Activated naive CD8-positive, alpha-beta T cell treated with anti-CD3 and anti-CD28 coated beads, Interleukin-2, amount 50 U/mL, for 24 hours (primary cell): ENCODE measurements at places on chromosomes 5 and 9.

- DNase-seq: no peak
Observed at GRCh38 chr5:77418601-77419581, 73.2 kb downstream of the WDR41 start.

DNA sequence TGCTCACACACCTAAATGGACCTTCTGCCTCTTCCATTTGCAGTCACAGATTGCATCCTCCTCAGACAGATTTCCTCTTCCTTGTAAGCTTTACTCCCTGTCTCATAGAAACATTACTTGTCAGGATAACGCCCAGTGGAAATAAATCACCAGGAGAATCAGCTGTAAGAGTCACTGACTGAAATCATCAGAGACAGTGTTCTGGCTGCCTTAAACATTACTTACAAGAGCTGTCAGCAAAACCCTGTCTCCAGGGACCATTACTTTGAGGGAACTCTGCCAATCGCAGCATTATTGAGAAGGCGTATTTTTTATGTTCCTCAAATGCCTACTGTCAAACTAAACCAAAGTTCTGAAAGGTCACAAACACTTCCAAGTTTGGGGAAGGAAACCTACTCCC is 5.9 kb downstream of the DPYSL3 start:
- no peak for DNase-seq

GRCh38 chr9:130185017-130185416 is 12.8 kb downstream of the NCS1 start:
- DNase-seq: no peak

DNA sequence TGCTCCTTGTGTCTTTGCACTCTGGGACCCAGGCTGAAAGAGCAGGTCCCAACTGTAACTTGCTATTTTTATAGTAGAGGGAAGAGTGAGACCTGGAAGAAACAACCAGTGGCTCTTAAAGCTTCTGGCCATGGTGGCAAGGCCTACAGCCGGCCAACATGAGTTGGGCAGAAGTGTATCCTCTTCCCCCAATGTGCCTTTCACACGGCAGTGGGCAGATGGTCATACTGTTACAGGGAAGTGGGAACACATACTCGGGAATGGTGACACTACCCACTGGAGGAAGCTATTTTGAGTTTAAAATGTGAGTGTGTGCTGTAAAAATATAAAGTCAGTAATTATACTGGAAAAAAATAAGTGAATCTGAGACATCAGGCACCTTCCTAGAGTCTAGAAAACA is 116.0 kb downstream of the MVB12B start:
- no peak for DNase-seq

DNA sequence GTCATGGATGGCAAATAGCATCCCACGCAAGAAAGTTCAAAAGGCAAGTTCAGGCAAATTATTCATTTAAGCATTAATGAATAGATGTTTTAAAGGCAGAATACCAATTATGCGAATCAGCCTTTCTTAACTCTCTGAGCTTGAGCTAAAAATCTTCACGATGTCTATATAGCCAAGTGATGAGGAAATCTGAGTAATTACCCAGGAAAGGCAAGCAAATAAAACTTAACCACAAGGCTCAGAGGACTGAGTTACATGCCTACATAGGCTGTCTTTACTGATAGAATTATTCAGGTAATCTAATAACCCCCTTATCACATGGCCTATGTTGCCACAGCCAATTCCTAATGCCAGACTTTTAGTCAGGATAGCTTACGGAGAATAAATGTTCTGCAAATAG is 120.8 kb upstream of the MTAP start:
- DNase-seq: no peak

DNA sequence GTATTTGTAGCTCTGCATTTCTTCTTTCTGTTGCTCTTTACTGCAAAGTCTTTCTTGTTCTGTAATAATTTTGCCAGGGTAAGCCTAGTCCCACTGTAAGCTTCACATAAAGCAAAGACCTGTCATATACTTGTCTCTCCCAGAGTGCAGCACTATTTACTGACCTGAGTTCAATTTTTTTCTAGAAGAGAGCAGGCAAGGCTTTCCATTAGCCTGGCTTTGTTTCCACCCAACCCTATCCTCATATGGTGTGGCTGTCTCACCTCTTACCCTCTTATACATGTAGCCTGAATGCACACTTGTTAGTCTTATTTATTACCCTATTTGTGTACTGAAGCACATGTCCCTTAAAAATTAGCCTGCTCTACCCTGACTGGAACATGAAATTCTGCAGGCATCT is 170.4 kb downstream of the EFNA5 start:
- DNase-seq: no peak

- no peak for DNase-seq
Observed at GRCh38 chr9:109450346-109450745, 47.8 kb downstream of the PTPN3 start.

DNA sequence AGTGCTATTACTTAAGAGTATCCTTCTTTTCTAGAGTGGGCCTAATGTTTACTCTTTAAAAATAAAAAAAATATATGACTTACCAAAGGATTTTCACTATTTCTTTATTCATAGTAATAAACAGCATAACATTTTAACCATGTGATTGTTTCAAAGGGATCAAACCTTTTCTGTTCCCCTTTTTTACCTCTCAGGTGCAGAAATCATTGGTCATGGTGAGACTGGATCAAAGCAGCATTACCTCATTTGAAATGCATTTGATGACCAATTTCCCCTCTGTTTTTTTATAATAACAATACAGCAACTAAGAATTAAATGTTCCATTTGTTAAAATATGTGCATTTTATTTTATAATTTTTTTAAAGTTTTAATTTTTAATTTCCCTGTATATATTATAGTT is 598.0 kb upstream of the RGMB start:
- no peak for DNase-seq

DNA sequence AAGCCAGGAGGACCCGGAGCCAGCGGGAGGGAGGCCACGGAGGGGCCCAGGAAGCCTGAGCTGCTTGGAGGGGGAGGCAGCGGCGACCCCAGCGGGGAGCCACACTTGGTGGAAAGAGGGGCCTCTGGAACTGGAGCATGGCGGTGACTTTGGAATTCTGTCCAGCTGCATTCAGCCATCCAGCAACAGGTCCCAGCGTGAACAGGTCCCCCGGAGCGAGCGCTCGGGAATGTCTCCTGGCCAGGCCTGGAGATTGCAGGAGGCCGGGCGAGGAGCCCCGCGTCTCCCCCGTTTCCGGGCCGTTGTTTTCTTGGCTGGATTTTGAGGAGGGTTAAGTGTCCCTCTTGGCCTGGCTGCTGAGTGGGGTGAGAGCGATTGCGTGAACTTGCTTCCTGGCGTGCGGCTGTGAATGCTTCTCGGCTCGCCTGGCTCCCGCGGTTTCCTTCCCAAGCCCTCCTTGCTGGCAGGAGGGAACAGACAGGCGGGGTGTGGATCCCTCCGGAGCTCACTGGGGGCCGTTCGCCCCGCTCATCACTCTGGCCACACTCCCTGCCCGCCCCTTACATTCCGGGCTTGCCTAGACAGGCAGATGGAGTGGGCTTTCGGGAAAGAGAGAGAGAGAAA is 125.3 kb upstream of the IRX4 start:
- no peak for DNase-seq

DNA sequence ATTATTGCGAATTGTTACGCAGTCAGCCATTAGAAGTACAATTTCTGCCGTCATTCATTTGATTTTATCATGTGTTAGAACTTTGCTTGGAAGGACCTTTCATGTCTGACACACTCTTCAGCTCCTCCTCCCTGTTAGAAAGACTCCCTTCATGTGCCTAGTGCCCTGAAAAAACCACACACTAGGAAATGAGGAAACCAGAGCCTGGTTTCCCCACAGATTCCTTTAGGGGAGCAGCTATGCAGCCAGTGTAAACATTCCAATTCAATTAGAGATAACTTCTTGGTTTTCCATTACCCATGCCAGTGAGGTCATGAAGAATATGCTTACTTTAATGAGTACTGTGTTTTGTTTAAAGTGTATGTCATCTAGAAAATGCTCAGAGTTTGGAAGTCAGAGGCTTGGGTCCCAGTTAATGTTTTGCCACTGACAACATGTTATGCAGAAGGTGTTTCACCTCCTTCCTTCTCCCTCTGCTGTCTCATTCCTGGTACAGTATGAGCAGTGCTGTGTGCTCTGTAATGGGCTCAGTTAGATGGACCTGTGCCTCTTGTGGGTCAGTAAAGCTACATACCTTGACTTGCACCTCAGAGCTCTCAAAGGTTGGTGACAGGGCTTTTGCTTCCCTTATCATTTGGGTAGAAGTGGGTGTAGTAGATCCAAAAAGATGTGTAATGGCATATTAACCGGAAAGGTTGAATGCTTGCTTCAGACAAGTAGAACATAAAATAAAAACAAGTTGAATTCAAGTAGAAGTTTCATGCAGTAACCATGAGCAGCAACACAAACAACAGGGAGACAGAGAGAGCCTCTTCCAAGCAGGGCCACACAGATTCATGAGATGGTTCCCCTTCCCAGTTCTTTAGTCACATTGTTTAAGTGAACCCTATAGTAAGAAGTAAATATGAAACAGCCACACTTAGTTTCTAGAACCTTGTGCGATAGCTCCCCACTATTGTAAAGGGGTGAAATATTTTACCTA is 52.6 kb upstream of the TNFAIP8 start:
- DNase-seq: no peak

- no peak for DNase-seq
Observed at GRCh38 chr5:168869615-168870227, 290.6 kb upstream of the PANK3 start.

DNA sequence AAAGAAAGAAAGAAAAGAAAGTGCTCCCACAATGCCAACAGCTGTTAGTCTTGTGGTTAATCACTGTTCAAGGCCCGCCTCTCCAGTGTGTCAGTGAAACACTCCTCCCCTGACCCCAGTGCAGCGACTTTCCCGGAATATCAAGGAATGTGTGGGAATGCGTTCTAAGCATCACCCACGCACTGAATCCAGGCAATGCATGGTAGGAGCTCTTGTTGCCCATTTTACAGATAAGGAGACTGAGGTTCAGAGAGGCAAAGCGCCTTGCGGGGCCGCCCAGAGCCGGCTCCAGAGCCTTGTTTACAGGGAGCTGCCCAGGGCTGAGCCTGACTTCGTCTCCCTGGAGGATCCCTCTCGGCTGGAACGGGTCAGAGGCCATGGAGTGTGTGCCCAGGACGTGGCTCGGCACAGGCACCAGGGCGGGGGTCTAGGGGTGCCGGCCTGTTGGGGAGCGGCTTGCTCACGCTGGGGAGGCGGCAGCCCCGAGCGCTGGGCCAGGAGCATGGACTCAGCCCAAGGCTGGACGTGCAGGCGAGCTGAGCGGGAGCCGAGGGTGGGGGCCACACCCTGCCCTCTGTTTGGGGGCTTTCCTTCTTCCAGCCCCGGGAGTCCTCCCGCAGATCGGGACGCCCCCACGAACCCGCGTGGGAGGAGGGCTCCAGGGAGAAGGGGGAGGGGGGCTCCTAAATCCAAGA is 823 bp downstream of the ST6GALNAC6 start:
- peak; percentile 43 for DNase-seq

GRCh38 chr9:126668058-126668457 is 54.3 kb downstream of the LMX1B start:
- no peak for DNase-seq

GRCh38 chr5:65830856-65831255 is 95.5 kb upstream of the ERBIN start:
- no peak for DNase-seq

GRCh38 chr5:36444582-36445418 is 143.1 kb upstream of the RANBP3L start:
- no peak for DNase-seq

GRCh38 chr9:76620996-76621395 is 143.2 kb upstream of the PCA3 start:
- DNase-seq: no peak

DNA sequence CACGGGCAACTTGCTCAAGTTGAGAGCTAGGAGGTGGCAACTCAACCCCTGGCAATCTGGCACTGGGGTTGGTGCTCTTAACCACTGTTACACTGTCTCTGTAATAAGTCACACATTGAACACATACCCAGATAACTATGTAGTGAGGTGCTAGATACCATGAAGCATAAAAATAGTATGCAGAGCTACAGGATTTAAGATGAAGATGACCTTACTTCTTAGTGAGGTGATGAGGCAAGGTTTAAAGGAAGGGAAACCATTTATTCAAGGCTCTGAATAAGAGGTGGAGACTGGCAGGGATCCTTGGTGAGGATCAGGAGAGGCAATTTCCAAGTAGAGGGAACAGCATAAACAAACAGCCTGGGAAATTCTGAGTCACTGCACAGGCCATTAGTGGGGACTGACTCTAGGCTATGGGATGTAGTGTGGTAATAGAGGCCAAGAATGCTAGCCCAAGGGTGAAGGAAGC is 67.6 kb upstream of the NR3C1 start:
- no peak for DNase-seq

DNA sequence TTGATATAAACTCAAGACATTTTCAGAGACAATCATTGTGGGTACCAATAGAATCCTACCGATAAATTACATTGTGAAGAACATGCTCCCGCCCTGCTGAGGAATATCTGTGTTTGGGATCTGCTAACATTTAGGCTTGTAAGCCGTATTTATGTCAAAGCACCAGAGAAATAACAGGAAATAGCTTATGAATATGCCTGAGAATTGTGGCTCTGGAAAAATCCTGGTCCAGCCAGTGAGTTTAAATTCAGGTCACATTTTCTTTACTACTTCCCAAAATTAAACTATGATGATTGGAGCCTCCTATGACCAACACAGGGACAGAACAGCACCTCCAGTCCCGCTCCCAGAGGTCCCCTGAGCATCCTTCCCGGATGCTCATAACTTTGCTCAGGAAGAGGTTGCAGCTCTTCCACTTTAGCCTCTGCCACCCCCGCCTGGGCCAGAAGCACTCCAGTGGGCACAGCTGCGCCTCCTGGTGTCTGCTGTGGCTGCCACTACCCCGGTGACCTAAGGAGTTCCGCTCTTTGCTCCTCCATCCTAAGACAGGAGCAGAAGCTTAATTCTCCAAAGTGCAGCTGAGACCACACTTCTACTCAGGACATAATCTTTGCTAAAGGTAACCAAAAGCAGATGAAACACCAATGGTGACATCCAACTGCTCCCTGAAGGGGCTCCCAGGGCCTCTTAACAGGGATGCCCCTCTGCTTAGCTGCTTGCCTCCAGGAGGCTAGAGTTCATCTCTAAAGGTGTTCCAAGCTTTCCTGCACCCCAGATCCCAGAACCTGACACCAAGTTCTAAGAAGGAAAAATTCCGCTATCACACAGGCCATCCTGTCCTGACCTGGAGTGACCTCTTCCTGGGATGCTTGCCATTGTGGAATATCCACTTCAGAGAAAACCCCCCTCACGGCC is 58.8 kb downstream of the SLC1A1 start:
- peak; percentile 13 for DNase-seq

DNA sequence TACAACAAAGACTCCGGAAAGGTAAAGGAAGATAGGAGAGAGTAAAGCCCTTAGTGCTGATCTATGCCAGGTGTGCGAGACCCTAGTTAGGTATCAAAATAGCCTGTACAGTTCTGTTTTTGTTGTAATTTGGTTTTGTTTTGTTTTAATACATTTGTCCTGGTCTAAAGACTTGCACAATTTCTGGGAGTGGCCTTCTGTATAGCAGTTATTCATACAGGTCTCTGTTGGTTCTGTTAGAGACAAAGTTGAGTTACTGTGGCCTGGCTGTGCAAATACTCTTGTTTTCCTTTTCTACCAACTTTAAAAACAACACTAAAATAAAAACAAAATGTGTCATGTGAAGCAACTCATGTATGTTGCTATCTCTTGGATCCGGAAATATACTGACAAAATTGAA is 163.6 kb downstream of the COMMD10 start:
- no peak for DNase-seq
